ENCODE measurements at places on chromosomes 2 and 18. TPM values are rescaled to one million over a fixed set of nuclear protein-coding genes. Genes with fewer than 3 reads are reported as not detected.

SMPD4 gene
- 60.0 TPM for polyA plus RNA-seq

LHCGR gene
- polyA plus RNA-seq = 0.22 TPM

SPP2 gene
- polyA plus RNA-seq = not detected

CFAP65 gene
- polyA plus RNA-seq = 0.24 TPM

ABCG5 gene
- 0.50 TPM for polyA plus RNA-seq

MAP3K19 gene
- polyA plus RNA-seq = 0.58 TPM

TSGA10 gene
- polyA plus RNA-seq = 13.8 TPM

LAMA3 gene
- 1.8 TPM for polyA plus RNA-seq

CD8B gene
- 0.74 TPM for polyA plus RNA-seq

LRRTM1 gene
- 28.7 TPM for polyA plus RNA-seq

DSEL gene
- 23.2 TPM for polyA plus RNA-seq

SUCLG1 gene
- polyA plus RNA-seq = 208 TPM
